Neural crest cell (in vitro differentiated cells): ENCODE measurements at places on chromosomes 1 and 21. TPM values are rescaled to one million over a fixed set of nuclear protein-coding genes. Genes with fewer than 3 reads are reported as not detected.

DNA sequence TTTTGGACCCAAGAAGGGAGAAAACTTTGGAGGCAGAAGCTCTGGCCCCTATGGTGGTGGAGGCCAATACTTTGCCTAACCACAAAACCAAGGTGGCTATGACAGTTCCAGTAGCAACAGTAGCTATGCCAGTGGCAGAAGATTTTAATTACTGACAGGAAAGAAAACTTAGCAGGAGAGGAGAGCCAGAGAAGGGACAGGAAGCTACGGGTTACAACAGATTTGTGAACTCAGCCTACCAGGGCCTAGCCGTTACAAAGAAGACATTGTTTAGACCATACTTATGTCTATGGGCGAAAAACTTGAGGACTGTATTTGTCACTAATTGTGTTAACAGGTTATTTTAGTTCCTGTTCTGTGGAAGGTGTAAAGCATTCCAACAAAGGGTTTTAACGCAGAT is 10.4 kb upstream of the ACOT11 start:
- no peak for DNase-seq

DNA sequence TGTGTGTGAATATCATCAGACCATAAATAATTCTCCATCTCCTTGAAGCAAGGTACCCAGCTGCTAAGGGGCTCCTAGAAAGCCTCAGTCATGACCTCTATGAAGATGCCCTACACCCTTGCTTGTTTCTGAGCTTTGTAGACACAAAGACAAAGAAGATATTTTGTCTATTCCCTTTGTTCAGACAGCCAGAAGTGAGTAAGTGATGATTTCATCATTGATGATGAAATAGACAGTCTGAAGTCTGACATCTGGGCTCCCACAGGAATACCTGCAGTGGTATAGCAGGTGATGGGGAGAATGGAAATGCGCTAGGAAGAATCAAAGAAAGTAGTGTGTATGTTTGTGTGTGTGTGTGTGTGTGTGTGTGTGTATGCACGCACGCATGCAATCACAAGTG is 82.2 kb upstream of the DPT start:
- no peak for DNase-seq

DNA sequence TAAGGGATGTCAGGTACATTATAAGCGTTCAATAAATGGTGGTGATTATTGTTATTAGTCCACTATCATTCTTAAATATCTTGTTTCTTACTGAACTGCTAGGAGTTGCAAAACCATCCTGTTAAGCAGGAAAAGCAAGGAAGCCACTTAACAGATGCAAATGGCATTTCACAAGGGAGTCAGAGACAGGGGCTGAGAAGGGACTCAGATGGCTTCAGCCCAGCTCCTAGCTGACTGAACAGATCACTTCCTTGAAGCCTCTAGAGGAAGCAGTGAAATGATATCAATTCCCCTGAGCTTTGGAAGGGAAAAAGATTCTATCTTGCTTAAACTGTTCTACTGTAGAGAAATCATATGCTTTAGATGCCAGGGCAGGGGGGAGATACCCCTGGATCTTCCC is 151.5 kb downstream of the ST6GALNAC5 start:
- DNase-seq, result no peak

FCGR1A gene
- total RNA-seq, result not detected in 2 replicates

NTNG1 gene
- 1.1 and 1.3 TPM in 2 replicates for total RNA-seq

DNA sequence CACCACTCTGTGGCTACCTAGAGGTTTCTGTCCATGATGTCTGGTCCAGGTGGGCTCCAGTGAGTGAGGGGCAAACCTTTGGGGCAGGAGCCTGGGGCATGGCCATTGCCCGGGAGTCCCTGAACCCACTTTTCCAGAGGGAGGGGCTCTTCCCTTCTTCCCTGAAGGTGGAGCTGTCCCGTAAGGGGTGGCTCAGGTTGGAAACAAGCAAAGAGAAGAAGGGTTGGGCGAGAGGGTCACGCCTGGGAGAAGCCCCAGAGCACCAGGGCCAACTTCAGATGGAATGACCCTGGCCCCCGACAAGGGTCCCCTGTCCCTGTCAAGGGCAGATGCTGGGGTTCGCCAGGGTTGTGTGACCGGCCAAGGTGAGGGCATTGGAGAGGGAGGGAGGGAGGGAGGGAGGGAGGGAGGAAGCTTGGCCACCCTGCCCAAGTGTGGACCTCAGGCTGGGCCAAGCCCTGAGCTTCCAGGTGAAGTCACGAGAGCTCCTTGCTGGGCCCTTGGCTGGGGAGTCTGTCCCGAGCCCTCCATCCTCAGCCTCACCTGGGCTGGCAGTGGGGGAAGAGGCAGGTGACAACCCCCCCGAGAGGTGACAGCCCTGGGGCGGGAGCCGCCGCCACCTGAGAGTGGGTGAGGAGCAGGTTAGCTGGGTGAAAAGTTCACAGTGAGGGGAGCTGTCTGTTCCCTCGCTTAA is 69.6 kb downstream of the DHRS3 start:
- no peak for DNase-seq

DNA sequence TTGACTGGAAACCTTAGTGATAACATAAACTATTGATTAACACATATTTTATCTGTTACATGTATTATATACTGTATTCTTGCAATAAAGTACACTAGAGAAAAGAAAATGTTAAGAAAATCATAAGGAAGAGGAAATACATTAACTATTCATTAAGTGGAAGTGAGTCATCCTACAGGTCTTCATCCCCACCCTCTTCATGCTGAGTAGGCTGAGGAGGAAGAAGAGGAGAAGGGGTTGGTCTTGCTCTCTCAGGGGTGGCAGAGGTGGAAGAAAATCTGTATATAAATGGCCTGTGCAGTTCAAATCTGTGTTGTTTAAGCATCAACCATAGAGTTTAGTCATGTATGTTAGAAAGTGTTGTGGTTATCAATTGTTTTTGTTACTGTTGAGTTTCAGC is 66.1 kb upstream of the CHODL start:
- DNase-seq, result no peak

DNA sequence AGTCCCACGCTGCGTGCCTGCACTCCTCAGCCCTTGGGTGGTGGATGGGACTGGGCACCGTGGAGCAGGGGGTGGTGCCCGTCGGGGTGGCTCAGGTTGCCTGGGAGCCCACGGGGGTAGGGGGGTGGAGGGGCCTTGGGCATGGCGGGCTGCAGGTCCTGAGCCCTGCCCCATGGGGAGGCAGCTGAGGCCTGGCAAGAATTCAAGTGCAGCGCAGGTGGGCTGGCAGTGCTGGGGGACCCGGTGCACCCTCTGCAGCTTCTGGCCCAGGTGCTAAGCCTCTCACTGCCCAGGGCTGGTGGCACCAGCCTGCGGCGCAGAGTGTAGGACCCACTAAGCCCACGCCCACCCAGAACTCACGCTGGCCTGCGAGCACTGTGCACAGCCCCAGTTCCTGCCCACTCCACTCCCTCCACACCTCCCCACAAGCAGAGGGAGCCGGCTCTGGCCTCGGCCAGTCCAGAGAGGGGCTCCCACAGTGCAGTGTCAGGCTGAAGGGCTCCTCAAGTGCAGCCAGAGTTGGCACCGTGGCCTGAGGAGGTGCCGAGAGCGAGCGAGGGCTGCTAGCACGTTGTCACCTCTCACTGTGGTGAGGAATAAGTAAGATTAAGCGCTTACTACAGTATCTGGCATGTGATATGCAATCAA is 12.8 kb downstream of the TNNI3K start:
- DNase-seq, result no peak

AIM2 gene
- 3.9 and 5.7 TPM in 2 replicates for total RNA-seq

ANGPTL1 gene
- 0.21 and 0.96 TPM in 2 replicates for total RNA-seq

STIL gene
- 27.0 and 27.8 TPM in 2 replicates for total RNA-seq

- no peak for DNase-seq
Measured at GRCh38 chr1:103949779-103950178, 200.1 kb downstream of the AMY1C start.

- DNase-seq, result no peak
Measured at GRCh38 chr1:43925846-43926245, 7.8 kb upstream of the ARTN start.

DNA sequence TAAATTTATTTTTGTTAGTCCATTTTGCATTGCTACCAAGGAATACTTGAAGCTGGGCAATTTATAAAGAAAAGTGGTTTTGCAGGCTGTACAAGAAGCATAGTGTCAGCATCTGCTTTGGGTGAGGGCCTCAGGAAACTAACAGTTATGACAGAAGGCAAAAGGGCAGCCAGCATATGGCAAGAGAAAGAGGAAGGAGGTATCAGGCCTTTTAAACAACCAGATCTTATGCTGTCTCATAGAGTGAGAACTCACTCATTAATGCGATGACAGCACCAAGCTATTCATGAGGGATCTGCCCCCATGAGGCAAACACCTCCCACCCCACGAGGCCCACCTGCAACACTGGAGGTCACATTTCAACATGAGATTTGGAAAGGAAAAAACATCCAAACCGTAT is 898.4 kb downstream of the KCNT2 start:
- no peak for DNase-seq

PRR9 gene
- not detected in 2 replicates for total RNA-seq

DNA sequence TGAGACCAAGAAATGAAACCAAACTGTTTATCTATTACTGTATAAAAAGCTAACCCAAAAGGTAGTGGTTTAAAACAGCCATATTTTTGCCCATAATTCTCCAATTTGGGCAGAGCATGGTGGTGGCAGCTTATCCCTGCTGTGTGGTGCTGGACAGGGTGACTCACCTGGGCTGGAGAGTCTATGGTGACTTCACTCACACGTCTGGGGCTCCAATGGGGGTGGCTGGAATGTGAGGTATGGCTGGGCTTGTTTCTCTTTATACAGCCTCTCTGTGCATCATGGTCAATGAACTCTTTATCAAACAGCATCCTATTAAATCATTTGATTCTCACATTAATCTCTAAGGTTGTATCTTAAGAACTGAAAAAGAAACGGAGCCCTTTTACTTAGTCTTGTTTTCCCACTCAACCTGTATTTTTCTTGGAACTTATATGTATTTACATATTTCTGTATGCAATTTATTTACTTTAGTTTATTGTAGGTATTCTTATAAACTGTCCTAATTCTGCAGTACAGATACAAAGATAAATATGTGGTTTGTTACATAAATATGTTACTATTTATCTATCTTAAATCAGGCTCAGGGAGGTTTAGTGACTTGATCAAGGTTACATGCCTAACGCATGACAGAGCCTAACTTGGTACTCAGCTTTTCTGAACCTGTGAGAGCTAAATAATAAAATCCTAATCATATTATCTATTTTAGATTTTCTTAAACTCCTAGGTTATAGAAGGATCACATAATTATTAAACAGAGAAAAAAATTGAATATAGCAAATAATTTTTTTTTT is 37.5 kb upstream of the WLS start:
- DNase-seq, result no peak

GRCh38 chr1:179708434-179709195 is 34.5 kb upstream of the FAM163A start:
- DNase-seq, result no peak

GRCh38 chr1:226603022-226603857 is 54.7 kb downstream of the STUM start:
- DNase-seq, result no peak

- DNase-seq, result no peak
Measured at GRCh38 chr1:94285031-94285654, 47.8 kb upstream of the ARHGAP29 start.
